NCI-H460 (cell line): ENCODE measurements at places on chromosomes 6 and 20.

GRCh38 chr20:62368976-62369814 lies 2.1 kb upstream of the LAMA5 start:
- no peak for DNase-seq

GRCh38 chr20:10565191-10565921 lies 108.4 kb downstream of the JAG1 start:
- no peak for DNase-seq

GRCh38 chr20:8589956-8590355 lies 457.9 kb downstream of the PLCB1 start:
- no peak for DNase-seq

DNA sequence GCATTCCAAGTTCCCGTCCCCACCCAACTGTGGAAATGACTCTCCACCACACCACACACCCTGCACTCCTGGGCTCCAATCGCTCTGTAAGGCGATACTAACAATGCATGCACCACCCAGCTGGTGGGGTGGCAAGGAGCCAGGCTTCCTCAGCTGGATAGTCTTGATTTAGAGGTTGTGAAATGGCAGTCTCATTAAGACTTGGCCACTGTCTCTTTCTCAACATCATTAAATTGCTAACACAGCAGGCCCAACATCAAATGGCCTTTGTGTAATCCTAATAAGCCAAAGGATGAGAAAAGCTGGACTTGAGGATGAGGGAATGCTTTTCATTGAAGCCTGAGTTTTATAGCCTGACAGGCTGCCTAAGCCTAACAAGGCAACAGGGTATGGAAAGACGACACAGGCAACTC lies 223.7 kb downstream of the GMDS start:
- no peak for DNase-seq

DNA sequence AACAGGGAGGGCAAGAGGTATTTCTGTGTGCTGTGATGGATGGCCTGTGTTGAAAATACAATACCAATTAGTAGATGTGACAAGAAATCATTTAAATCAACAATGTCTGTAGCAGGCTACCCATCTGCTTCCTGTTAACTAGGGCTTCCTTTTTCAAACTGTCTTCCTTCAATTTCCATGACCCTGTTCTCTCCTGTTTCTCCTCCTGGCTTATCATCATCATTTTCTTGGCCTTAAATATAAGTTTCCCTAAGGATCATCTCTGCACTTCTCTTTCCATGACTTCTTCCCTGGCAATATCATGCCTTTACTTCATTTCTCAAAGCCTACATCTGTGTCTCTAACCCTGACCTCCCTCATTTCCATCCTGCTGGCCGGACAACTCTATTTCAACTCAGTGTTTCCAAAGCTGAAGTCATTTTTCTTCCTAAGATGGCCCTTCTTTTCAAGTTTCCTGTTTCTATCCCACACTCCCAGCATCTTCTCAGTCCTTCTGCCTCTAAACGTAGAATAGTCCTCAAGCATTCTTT lies 18.2 kb downstream of the ZC2HC1B start:
- DNase-seq = no peak

- no peak for DNase-seq
Observed at GRCh38 chr6:53066077-53066417, 843 bp downstream of the FBXO9 start.

DNA sequence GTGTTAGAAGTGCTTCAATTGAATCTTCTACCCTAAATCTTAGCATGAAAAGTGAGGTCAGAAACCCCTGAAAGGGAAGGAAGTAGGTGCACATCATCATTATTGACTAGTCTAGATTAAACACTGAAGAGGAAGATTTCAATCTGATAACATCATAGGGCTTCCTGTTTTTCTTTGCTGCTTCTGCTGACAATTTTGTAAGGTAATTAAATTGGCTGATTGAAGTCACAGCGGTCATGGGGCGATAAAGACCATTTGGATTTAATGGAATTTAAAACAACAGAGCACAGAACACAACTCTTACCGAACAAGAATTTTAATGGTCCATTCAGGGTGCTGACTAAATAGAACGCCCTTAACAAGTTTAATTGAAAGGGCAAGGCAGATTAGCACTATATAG lies 11.3 kb downstream of the GRIK2 start:
- DNase-seq = no peak

GRCh38 chr20:61902221-61902869 lies 163.3 kb downstream of the TAF4 start:
- no peak for DNase-seq

DNA sequence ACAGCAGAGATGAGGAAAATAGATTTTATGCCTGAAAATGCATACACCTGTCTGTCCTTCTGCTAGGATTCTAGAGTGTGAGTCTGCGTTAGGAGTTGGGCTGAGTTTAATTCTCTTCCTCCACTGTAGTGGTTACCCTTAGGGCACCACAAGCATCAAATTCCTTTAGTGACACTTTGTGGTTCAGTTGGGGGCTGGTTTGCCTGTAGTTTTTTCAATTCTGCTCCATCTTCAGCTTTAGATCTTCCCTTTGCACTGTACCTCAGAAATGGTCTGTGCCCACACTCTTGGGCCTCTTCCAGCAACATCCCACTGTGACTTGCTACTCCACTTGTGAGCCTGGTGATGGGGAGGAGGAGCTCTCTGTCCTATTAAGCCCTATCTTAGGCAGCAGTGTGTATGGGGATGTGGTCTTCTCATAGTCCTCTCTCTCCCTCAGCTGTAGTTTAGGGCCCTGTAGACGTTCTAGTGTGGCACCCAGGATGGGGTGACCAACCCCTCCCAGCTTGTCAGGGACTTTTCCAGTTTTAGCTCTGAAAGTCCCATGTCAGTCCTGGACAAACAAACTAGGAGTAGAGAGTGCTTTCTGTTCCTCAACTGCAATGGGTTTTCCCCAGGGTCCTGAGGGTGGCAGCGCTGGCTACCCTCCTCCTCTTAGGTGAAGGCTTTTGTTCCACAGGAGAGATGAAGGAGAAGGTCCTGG lies 19.7 kb upstream of the OGFRL1 start:
- no peak for DNase-seq

DNA sequence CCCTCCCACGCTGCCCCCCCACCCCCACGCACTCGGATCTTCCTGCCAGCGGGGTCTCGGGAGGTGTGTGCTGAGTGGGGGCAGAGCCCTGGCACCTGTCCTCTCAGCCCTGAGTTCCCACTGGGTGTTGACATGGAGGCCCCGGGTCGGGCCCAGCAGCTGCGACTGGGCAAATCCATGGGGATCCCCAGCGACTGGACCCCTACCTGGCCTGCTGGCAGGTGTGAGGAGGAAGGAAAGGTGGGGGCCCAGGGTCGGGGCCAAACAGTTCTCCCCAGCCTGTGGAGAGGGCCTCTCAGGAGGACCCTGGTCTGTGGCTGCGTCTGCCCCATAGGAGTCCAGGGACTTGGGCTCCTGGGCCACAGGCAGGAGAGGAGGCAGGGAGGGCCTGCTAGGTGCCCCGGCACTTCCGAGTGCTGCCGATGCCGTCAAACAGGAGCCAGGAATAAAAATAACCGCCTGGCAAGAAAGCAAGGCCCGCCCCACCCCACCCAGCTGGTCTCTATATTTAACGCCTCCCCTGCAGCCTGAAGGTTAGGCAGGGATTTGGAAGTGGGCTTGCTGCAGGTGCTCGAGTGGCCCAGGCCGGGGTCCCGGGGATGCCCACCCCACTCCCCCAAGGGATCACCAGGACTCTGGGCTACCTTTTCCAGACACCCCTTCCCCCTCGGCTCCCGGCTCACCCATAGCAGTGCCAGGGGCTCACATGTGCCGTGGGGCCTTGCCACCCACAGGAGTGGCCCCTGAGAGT lies 1.4 kb upstream of the EEF1A2 start:
- no peak for DNase-seq

DNA sequence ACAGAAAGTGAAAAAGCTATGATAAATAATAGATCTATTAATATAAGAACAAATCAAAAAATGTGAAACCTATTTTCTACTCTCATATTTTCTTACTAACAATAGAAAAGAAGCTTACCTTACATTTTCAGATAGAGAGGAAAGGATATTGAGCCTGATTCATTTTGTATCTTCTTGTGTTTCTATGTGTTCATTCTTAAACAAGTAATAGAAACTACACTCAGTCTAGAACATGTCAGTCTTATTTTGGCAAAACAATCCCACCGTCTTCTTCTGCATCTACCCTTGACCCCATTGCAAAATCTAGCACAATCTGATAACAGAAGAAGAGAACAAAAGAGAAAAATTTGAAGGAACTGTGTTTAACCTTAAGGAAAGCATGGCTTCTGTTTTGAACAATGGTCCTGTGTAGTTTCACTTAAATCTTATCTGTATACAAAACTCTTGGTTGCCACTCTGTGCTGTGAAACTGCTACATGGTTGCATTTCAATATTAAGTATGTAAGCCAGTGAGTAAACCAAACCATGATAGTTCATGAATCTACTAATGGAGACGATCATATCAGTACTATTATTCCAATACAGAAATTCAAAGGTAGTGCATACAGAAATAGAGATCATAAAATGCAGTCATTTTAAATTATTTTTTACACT lies 69.5 kb upstream of the LGSN start:
- no peak for DNase-seq

DNA sequence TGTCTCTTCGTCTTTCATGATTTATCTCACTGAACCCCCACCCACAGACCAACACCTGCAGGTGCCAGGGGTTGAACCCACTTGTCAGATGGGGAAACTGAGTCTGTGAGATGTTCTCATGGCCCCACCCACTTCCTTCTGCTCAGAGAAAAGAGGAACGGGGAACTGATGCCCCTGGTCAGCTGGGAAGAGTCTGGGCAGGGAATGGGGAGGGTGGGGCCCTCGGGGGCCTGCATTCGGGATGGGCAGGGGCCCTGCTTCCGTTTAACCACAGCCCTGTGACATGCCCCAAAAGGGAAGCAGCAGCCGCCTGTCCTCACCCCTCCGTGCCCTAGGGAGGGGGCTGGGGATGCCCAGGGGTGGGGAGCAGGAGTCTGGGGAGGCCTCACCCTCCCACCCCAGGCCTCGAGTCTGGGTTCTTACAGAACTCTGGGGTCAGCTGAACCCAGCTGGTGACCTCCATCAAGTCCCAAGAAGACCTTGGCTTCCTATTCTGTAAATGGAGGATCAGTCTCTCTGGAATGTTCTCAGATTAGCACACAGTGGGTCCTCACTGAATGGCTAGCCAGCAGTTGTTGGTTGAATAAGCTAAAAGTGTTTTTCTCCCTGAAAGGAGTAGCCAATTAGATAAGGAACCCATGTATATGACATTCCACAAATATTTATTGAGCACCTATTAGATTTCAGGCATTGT lies 81.5 kb downstream of the CEBPB start:
- DNase-seq = no peak

DNA sequence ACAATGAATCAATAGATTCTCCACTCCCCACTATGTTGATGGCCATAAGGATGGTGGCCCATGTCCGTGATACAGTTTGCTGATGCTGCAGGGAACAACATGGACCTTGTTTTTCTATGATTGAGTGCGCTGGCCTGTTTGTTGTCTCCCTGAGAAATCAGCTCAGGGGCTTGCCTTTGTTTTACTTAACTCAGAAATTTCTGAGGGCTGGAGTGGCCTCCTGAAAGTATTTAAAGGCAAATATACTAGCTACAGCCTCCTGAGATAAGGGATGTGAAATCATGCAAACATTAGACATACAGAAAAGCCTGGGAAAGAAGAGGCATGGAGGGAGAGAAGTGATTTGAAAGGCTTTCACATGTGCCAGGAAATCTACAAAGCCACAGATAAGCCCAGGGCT lies 170.3 kb upstream of the FLRT3 start:
- DNase-seq = no peak

DNA sequence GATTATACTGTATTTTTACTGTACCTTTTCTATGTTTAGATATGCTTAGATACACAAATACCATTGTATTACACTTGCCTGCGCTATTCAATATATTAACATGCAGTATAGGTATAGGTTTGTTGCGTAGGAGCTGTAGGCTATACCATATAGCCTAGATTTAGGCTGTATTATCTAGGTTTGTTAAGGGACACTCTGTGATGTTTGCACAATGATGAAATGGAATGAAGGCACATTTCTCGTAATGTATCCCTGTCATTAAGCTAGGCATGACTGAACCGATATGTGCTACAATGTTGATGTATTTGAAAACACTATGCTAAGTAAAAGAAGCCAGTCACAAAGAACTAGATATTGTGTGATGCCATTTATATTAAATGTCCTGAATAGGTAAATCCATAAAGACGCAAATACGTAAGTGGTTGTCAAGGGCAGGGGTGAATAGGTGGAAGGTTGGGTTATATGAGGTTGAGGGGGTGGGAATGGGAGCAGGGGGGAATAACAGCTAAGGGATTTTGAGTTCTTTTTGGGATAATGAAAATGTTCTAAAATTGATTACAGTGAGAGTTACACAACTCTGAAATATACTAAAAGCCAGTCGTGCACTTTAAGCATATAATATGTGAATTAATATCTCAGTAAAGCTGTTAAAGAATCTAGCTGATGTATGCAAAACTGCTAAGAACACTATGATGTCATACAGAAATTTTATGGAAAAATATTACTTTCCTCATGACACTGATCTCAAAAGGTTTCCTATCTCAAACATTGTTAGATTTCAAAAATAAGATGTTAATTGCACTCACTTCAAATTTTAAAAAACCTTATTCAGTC lies 97.4 kb downstream of the NCOA3 start:
- DNase-seq = no peak
